NCI-H524 treated with DMSO at 0.1 percent for 48 hours (cell line): ENCODE measurements at places on chromosomes 7 and 10.

- DNase-seq = no peak
Observed at GRCh38 chr10:20616918-20617810, 279.9 kb downstream of the NEBL start.

- no peak for DNase-seq
Observed at GRCh38 chr7:44150466-44150832, 9.3 kb upstream of the MYL7 start.

DNA sequence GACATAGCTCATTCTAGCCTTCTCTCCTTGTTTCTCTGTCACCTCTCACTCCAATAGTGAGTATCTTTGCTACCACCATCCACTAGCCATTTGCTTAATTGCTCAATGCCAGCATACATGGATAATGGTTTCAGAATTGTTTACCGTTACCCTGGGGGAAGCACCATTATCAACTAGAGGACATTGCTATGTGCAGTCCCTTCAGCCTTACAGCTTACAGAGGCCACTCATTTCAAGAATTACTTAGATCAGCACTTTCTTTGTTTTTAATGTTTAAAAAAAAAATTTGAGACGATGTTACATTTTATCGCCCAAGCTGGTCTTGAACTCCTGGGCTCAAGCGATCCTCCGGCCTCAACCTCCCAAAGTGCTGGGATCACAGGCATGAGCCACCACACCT, 14.8 kb upstream of the ORAI2 start:
- DNase-seq = no peak

DNA sequence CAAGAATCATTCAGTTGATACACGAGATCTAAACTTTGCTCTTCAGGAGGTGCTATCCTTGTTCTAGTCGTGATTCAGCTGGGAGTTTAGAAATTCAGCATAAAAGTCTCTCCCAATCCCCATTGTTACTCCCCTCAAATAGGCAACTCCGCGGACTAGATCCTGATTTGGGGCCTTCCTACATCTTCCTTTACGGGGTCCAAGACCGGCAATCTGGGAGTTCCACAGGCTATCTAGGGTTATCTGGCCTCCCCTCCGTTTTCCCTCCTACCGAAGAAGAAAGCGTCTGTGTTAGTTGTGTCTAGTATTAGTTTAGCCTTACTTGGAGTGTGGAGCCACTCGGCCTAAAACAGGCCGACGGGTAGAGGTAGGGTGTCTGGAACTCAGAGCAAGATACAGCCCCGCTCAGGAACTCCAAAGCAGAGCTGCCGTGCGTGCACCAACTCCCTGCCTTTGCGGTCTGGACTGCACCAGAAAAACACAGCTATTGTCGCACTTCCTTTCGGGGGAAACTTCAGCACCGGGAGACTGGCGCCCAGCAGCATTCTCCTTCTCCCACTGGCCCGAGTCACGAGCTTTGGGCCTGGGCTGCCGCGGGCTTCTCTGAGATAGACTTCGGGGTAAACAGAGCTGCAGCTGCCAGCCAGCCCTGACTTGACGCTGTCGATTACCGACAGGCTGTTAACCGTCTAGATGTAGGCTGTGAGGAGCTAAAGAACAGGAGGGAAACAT, 1.5 kb upstream of the DLX5 start:
- no peak for DNase-seq

DNA sequence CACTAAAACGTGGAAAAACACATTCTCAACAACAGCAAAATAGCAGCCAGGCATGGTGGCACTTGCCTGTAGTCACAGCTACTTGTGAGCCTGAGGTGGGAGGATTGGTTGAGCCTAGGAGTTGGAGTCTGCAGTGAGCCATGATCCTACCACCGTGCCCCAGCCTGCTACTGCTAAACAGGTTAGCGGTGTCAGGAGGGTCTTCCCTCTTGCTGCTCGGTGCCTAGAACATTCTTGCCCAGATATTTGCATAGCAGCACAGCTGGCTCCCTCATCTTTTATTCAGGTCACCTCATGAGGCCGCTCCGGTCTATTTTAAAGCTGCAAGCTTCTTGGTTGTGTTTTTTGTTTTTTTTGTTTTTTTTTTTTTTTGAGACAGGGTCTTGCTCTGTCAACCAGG, 2.9 kb upstream of the RABGEF1 start:
- no peak for DNase-seq

DNA sequence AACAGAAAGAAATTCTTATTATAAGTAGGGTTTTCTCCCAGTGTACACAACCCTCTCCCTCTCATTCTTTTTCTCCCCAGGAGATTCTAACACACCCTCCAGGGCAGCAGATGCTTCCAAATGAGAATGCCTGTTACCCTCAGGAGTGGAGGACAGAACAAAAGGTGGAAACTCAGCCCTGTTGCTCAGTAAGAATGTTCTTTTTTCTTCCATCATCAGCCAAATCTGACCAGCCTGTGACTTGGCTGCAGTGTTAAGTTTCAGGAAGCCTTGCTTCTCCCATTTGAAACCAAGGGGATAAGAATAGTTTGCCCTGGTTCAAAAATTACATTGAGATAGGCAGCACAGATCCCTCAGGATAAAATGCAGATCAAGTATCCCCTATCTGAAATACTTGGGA, 77.5 kb upstream of the EEPD1 start:
- no peak for DNase-seq

GRCh38 chr10:66625709-66626590, 299.9 kb upstream of the LRRTM3 start:
- DNase-seq = no peak

GRCh38 chr10:34255035-34255434, 560.1 kb downstream of the PARD3 start:
- DNase-seq = no peak

DNA sequence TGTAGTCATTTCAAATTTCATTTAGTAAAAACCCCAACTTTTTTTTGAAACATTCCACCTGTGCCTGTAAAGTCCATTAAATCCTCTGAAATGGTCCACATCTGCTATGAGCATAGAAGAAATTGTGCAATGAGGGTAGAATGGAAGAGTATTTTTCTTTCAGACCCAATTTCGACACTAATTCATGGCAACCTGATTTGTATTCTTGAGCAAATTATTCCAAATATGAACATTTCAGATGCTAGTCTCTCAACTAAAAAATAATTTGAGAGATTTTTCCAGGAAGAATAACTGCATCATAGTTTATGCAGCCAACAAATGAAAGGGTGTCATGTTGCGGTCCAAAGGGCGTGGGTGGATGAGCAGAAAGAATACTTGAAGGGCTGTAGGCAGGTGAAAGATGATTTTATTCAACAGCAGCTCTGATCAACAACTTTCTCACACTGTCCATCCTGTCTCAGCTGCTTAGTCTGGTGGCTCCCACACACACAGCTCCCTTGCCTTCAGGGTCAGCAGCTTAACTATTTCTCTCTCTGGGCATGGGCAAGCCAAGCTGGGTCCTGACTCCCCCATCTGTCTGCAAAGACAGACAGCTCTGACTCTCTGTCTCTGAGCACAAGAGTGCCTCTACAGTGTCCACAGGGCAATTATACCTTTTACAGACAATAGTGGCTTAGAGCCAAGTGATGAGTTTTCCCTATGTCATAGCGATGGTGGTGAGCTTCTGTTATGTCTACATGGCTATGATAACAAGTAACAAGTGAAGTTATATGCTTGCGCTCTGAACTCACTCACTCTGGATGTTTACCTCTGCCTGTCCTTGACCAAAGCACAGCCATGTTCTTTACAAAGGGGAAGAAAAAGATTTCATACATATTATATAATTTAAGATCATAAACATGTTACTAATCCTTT, 11.5 kb downstream of the STEAP2 start:
- no peak for DNase-seq

DNA sequence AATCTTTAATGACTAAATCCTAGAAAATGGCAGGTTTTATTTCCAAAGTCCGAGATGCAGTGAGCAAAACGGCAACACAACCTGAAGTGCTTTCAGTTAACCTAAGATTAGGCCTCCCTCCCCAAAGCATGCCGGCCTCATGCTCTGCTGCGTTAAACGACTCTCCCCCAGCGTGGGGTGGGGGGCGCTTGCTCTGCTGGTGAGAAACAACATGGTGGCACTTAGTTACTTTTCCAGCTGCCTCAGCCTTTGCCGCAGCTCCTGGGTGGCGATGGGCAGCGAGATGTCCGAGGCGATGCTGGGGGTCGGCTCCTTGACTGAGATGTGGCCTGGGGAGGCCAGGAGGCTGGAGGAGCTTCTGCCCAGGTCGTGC, 36.7 kb upstream of the NCAPG2 start:
- DNase-seq = no peak

- no peak for DNase-seq
Observed at GRCh38 chr7:122225874-122226273, 78.7 kb downstream of the FEZF1 start.

- no peak for DNase-seq
Observed at GRCh38 chr7:134245253-134245652, 71.5 kb downstream of the SLC35B4 start.

DNA sequence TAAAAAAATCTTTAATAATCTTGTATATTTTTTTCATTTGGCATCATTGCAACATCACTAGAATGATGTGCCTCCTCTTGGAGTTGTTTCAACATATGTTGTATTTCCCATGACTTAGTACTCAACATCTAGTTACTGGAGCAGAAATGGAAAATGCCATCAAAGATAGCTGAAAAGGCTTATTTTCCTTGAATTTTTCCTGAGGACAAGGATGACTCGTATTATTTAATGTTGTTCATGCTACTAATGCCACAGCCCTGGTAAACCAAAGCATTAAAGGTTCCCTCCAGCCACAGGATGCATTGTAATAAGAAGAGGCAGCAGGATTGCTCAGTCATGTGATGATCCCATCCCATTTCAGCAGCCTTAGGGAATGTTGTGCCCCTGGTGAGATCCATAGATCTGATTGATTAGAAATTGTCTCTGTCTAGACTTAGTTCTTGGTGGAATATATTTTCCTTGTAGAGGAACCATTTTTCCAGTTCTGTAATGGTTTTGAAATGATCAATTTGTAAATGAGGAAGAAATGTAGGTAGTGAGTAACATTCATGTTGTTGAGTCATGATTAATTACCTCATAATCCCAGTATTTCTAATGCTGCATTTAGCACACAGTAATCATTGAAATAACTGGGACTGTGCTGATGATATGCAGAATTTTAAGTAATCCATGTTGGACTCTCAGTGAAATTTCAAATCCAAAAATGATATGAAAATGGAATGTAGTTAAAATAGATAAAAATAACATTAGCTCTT, 91.3 kb upstream of the SMIM30 start:
- no peak for DNase-seq

- no peak for DNase-seq
Observed at GRCh38 chr7:36278069-36278619, 111.5 kb upstream of the ANLN start.

- no peak for DNase-seq
Observed at GRCh38 chr10:95516774-95517373, 44.3 kb downstream of the SORBS1 start.

DNA sequence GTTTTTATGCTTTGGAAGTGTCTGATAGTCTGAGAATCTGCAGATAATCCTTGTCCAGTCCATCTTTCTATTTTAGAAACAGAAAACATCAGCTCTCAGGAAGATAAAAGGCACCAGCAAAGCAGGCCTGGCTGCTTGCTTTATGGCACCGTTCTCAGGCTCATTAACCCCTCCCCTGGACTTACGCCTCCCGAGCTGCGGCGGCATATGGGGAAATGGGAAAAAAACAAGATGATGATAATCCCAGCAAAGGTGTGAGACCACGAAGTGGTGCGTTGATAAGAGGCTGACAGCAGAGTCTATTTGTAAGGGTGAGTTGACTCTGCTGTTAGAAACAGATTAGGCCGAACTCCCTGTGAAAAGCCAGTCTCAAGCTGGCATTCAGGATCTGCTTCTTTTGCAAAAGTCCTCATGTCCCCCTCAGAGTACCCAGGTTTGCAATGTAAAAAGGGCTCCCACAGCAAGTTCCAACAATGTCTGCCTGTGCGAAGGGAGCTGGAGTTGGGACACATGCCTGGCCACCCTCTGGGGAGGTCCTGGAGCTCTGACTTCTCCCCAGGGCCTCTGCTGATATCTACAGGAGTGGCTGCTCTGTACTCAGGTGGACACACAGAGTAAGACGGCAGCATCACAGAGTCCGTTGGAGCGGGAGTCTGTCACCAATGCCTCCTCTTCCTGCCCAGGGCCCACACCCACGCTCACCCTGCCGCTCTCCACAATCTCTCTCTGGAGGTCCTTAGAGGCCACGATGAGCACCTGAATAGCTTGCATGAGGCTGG, 54.3 kb downstream of the SPDYE5 start:
- DNase-seq = no peak

DNA sequence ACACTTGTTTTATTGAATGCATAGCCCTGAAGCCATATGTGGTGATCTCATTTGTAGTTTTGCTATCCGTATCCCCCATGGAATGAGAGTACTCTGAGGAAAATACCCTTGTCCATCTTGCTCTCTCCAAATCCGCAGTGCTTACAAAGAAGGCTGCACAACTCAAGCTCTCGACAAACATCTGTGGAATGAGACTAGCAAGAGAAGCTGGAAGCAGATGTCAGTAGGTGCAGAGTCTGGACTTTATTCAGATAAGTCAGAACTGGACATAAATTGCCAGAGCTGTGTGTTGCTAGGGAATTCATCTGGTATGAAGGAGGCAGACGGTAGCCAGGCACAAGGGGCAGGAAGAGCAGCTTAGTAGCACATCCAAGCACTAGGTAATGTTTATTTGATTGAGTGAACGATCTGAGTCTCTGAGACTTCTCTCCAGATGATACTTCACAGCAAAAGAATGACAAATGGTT, 1046.2 kb downstream of the XPNPEP1 start:
- DNase-seq = no peak

DNA sequence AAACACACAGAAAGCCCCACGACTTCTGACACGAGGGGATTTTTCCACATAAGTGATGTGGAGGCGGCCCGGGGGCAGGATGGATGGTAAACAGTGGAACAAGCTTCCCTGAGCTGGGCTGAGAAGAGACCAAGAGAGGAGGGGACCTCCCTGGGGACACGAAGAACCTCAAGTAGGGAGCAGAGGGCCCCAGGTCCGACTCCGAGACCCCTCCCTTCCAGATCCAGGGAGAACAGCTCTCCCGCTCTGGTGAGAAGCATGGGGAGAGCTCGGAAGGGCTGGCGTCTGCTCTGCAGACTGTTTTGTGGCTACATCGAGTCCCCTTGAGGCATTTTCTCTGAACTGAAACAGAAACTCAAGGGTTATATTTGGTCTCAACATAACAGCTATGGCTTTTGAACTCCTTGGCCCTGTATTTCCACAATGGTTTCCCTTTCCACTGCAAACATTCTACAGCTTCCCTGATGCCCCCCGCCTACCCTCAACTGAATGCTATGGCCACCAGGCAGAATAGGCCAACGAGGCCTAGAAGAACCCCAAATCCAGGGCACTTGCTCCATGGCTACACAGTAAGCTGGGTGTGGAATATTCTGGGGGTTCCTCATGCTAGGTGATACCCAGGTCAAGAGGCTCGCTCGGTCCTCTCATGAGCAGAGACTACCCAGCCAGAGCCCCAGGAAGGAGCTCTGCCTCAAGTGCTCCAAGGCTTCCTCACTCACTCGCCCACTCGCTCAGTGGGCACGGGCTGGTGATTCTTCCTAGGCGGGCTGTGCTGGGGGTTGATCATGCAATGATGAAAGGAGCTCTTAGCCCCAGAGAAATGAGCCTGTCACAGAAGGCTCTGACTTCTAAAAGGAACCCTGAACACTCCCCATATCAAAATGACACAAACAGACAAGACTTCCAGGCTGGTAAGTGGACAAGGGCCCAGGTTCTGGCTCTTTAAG, 47.5 kb downstream of the FAM53B start:
- no peak for DNase-seq

GRCh38 chr7:94056796-94057207, 52.6 kb upstream of the BET1 start:
- no peak for DNase-seq

GRCh38 chr7:156026076-156026600, 213.9 kb upstream of the SHH start:
- DNase-seq = no peak

GRCh38 chr10:79946271-79947082, 2.4 kb downstream of the SFTPD start:
- no peak for DNase-seq

- DNase-seq = no peak
Observed at GRCh38 chr7:39624935-39625694, 1.7 kb downstream of the RALA start.
